ENCODE measurements at places on chromosomes 3 and 15. TPM values are rescaled to one million over a fixed set of nuclear protein-coding genes. Genes with fewer than 3 reads are reported as not detected.

The CNTN4 gene
- 2.2 TPM for total RNA-seq

DNA sequence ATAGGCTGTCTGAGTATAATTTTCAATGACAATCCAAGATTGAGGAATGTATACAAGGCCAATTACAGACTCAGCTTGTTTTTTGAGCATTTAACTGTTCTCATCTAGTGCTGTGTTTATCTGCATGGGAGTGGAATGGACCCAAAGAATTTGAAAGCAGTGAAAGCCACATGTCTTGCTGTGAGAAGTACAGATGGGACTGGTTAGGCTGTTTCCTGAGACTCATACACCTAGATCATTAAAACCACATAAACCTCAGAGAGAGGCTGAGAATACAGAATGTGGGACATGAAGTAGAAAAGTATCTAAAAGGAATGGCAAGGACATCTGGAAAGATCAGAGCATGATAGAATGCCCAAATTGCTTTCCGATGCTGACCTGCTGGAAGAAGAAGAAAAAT, 224.6 kb downstream of the NLGN1 start:
- H3K36me3 ChIP-seq: no peaks in the 10 kb centered on the region
- no peaks in the 10 kb centered on the region for H3K27me3 ChIP-seq
- no peak overlapping the region for H3K27ac ChIP-seq

- H3K4me1 ChIP-seq: peaks cover 3% of the 10 kb centered on the region
- H3K27ac ChIP-seq: no peak overlapping the region
- no peak for DNase-seq
- H3K27me3 ChIP-seq: no peaks in the 10 kb centered on the region
- no peaks in the 10 kb centered on the region for H3K36me3 ChIP-seq
These were observed 203.3 kb downstream of the FEZF2 start for GRCh38 chr3:62169906-62170660.

DNA sequence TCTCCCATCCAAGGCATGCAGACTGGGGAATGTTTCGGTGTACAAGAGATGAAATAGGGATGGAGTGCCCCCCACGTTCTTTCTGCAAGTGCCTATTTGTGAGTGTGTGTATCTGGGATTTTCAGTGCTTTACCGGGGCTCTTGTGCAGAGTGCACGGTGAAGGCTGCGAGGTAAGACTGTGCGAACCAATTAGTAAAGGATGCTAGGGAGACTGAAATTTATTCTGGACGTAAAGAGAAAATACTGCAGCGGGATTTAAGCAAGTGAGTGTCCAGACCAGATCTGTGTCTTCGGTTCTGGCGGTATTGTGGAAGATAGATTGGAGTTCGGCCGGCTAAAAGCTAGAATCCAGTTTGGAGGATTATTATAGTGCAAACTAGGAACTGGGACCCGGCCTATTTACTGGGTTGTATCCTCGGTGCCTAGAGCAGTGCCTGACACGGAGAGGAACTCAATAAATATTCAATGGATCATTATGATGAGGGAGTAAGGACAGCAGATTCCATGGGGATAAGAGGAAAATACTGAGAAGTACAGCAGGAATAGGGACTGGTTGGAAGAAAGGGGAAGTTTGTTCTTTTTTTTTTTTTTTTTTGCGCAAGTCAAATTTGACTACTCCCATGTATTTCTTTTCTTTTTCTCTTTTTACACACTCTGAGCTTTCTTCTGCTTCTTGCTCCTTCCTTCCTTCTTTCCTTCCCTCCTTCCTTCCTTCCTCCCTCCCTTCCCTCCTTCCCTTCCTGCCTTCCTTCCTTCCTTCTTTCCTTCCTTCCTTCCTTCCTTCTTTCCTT, 580 bp upstream of the MAGEF1 start:
- peak overlapping the region; percentile 88 for H3K4me3 ChIP-seq
- H3K27ac ChIP-seq: no peak overlapping the region
- DNase-seq: no peak
- peaks cover 12% of the 10 kb centered on the region for H3K4me1 ChIP-seq
- H3K27me3 ChIP-seq: no peaks in the 10 kb centered on the region

The IGSF11 gene
- total RNA-seq: 1.6 TPM

DNA sequence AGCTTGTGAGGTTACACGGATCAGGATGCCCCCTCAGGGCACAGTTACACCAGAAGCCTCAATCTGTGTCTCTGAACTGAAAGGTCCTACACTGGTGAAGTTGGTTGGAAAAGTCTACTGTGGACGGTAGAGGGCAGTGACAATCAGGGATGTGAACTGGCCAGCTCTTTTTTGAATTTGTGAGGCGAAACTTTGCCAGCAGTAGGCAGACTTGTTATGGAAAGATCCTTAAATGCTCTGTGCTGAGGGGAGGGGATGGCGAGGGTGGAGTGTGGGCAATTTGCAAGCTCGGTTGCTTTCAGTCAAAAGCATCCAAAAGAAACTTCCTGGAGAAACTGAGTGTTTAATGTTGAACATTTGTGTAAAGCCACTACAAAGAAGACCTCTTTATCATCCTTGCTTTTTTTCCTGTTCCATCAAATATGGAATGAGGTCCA, 127.4 kb upstream of the ABHD17C start:
- H3K4me1 ChIP-seq: no peaks in the 10 kb centered on the region
- H3K36me3 ChIP-seq: no peaks in the 10 kb centered on the region
- peak; percentile 59 for DNase-seq
- H3K27ac ChIP-seq: no peak overlapping the region

The OR5K2 gene
- total RNA-seq: not detected

The FBN1 gene
- total RNA-seq: 3.3 TPM

The C3orf49 gene
- not detected for total RNA-seq

DNA sequence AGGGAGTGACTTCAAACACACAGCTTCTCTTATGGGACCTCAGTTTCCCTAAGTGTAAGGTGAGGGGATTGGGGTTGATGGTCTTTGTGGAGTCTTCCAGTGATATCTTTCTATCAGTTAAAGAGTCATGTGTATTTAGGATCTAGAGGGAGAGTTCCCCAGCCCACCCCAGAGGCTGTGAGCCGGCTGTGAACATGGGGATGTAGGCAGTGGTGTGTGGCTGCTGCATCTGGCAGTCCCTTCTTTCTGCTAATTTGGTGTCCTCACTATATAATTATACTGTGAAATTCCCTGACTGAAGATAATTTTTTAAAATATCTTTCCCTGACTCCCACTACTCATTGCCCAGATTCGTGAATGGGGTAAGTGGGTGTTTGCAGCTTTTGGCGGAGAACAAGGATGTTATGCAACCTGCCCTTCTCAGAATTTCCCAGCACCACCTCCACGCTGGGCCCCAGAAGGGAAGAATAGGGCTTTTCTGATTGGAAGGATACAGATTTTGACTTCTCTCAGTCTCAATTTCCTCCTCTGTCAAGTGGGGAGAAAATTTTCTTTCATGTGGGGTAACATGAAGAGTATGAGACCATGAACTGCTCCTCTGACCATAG, 79.0 kb upstream of the RASGRF1 start:
- DNase-seq: no peak
- no peak overlapping the region for H3K27ac ChIP-seq
- H3K36me3 ChIP-seq: no peaks in the 10 kb centered on the region
- no peak overlapping the region for H3K4me3 ChIP-seq
- no peaks in the 10 kb centered on the region for H3K27me3 ChIP-seq

The CPN2 gene
- not detected for total RNA-seq
